ENCODE measurements at places on chromosomes 4 and X.

GRCh38 chr4:11438647-11439046 lies 10.0 kb upstream of the HS3ST1 start:
- no peak for DNase-seq

DNA sequence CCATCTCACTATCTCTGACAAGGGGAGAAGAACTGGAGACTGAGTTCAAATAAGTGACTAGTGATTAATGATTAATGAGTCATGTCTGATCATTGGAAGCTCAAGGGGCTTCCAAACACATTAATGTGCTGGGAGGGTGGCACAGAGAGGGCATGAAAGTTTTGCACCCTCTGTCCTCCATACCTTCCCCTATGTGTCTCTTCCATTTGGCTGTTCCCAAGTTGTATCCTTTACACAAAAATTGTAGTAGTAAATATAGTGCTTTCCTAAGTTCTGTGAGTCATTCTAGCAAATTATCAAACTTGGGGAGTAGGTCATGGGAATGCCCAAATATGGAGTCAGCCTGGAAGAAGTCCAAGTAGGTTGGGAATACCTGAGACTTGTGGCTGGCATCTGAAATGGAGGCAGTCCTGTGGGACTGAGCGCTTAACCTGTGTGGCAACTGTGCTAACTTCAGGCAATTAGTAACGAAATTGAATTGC lies 4.1 kb upstream of the FAM200B start:
- DNase-seq = no peak

- DNase-seq = no peak
Measured at GRCh38 chrX:95907081-95907480, 777.6 kb upstream of the DIAPH2 start.

DNA sequence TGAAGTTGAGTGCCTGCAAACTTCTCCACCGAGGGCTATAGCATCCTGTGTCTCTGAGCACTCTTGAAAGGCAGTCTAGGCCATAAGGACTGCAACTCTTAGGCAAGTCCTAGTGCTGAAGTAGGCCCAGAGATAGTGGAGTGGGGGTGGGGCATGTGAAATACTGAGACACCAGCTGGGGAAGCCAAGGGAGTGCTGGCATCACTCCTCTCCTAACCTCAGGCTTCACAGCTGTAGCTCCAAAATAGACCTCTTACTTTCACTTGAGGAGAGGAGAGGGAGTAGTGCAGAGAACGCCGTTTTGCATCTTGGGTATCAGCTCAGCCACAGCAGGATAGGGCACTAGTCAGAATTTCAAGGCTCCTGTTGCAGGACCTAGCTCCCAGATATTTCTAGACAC lies 56.2 kb upstream of the CYSLTR1 start:
- no peak for DNase-seq

- DNase-seq = no peak
Measured at GRCh38 chr4:134812611-134813010, 611.0 kb upstream of the PABPC4L start.

GRCh38 chr4:56619160-56619559 lies 61.9 kb downstream of the HOPX start:
- DNase-seq = no peak

GRCh38 chr4:185941461-185941860 lies 127.5 kb upstream of the TLR3 start:
- DNase-seq = no peak

GRCh38 chr4:4800646-4801408 lies 58.6 kb upstream of the MSX1 start:
- no peak for DNase-seq

- no peak for DNase-seq
Measured at GRCh38 chrX:135632353-135632752, 81.1 kb upstream of the CT45A1 start.

GRCh38 chr4:154707877-154708276 lies 35.9 kb upstream of the LRAT start:
- DNase-seq = no peak

DNA sequence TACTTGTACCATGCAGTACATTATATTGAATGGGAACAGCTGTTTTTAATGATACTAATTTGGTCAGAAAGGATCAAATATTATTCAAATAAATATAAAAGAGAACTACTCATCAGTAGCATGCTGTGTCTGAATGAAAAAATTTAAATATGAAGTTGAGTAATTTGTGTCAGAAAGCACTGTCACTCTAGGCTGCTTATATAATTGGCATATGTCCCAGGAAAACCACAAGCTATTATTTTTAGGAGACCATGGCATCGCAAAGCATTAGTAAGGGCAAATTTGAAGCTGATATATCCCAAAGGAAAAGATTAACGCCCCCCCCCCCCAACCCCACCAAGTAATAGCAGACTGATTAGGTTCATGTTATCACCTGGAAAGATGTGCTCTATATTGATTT lies 388.5 kb upstream of the SPANXN4 start:
- no peak for DNase-seq

DNA sequence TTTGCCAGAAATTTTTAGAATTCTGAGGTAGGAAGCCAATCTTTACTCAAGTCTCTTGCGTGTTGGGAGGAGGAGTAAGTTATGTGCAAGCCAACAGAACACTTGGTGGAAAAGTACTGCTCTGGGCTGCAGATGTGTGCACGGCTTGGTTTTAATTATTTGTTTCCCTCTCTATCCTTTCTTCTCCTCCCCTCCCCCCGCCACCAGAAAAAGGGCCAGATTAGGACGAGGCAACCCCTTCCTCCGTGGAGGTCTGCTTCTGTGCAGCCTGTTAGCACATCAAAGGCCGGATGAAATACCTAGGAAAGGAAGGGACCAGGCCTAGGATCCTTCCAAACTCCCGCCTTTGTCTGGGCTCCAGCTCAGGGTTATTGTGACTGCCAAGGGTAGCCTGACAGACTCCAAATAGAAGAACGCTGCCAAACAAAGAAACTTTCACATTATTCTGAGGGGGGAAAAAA lies 1.0 kb upstream of the PGRMC1 start:
- no peak for DNase-seq

DNA sequence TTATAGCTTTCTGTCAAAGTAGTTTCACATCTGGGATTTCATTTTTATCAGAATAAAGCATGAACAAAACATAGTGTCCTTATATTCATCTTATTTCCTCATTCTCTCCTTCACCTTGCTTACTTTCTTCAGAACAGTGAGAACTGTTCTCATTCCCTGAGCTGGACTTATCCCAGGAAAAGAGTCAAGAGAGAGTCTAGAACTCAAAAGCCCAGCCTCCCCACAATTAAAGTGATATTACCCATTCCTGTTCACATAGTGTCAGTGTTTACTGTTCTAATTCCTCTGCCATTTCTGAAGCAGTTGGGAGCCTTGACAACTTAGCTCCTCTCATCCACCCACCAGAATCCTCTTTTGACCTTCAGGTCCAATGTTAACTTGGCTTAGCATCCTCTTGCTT lies 42.9 kb downstream of the RASSF6 start:
- no peak for DNase-seq

DNA sequence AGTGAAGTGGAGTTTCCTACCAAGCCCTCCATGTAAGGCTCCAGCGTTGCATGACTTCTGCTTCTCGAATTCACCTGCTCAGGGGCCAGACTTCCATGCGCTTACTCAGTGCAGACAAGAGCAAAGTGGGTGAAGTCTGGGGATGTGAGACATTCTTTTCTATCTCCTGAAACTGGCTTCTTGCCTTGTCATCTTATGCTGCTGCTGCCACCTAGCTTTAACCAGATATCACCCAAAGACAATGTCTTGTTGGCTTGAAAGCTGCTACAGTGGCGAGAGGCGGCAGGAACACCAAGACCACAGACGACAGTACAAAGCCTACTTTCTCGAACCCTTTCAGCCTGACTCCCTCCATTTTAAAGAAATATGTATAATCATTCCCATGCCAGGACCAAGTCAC lies 103.6 kb upstream of the ADGRG2 start:
- DNase-seq = no peak

DNA sequence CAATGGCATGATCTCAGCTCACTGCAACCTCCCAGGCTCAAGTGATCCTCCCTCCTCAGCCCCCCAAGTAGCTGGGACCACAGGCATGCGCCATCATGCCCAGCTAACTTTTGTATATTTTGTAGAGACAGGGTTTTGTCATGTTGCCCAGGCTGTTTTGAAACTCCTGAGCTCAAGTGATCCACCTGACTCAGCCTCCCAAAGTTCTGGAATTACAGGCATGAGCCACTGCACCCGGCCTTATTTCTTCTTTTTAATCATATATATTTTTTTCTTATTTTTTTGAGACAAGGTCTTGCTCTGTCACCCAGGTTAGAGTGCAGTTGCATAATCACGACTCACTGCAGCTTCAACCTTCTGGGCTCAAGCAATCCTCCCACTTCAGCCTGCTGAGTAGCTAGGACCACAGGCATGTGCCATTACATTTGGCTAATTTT lies 184.0 kb downstream of the TSPAN5 start:
- no peak for DNase-seq

GRCh38 chr4:109313168-109314133 lies 11.0 kb upstream of the COL25A1 start:
- DNase-seq = no peak

DNA sequence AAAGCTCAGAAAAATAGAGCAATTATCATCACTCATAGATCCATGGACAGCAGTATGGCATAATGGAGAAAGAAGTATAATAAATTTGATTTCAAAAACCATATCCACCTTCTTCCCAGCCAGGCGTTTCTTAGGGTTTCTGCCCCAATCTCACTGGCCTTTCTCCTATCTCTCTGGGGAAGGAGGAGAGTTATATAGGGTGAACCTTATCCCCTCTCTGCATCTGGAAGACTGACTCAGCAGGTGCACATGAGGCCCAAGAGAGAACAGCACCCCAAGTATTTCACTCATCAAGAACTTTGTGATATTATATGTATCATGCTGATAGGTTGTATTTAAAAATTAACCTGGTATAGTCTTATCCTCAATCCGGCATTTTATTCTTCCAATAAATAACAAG lies 318.8 kb upstream of the RASGEF1B start:
- DNase-seq = no peak

DNA sequence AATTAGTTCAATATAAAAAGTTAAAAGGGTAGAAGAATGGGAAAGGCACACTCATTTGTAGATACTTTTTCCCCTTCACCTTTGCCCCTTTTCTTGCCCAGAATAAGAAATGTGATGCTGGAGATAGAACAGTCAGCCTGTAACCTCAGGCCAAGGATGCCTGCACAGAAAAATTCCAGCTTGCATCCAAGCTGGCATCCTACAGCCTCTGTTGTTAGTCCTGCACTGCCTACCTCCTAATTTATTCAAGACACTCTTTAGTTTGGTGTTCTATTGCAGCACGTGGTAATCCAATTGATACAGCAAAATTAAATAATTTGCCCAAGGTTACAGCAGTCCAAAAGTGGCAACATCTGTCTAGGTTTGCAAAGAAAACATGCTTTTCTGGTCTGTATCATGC lies 9.7 kb upstream of the USO1 start:
- DNase-seq = no peak

Measured in activated CD8-positive, alpha-beta memory T cell treated with anti-CD3 and anti-CD28 coated beads for 1 hour (primary cell).